ENCODE measurements at places on chromosomes 1 and 21.

- DNase-seq, result no peak
Measured at GRCh38 chr1:110053552-110054428, 16.7 kb downstream of the ALX3 start.

- no peak for DNase-seq
Measured at GRCh38 chr1:176670853-176671252, 207.9 kb downstream of the PAPPA2 start.

GRCh38 chr21:22244516-22244915 lies 1246.3 kb downstream of the NCAM2 start:
- DNase-seq, result no peak

DNA sequence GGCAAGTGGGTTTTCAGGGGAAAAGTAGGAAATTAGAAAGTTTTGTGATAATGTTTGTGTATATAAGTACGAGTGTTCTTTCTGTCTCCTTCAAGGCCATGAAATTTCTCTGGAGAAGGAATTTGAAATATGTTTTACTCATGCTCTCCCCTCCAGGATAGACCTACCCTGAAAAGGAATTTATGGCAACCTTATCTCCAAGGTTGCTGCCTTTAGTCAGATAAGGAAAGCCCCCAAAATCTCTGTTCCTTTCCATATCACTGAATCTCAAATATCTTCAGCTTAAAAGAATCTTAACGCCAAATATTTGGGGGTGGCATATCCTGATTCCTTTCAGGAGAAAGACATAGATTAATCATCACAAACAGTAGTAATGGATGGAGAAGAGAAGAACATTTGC lies 499 bp upstream of the C4BPB start:
- no peak for DNase-seq

DNA sequence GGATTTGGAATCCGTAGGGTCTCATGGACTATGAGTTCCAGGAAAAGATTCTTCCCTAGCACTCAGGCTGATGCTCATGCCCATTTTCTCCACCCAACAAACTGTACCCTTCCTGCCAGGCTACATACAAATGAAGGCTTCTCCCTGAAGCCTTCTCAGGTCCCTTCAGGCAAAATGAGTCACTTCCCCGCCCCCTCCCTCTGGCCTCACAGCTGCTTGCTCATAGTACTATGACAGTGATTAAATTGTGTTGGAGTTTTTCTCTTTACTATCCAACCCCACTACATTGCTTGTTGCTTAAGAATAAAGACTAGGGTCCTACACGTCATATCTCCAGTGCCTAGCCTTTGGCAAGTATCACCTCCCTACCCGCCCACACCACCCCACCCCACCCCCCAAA lies 207.6 kb upstream of the NFIA start:
- peak; percentile 58 for DNase-seq

GRCh38 chr1:60791226-60791625 lies 291.1 kb upstream of the NFIA start:
- no peak for DNase-seq

GRCh38 chr1:218677026-218677425 lies 331.9 kb downstream of the TGFB2 start:
- no peak for DNase-seq

GRCh38 chr1:85865213-85865612 lies 157.0 kb upstream of the ZNHIT6 start:
- DNase-seq, result no peak

DNA sequence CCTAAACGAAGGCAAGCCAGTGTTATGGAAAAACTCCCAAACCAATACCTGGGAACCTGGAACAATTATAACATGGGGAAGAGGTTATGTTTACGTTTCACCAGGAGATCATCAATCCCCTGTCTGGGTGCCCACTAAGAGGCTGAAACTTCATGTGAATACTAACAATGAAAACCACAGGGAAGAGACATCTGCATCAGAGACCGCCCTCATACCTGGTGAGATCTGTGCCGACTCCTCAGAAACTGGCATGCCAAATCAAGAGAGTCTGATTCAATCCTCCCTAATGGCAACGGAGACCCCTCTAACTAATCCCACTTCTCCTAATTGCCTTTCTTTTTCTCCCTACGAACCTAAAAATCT lies 163.2 kb downstream of the IER5 start:
- DNase-seq, result no peak

- DNase-seq, result no peak
Measured at GRCh38 chr1:101247404-101248287, 10.8 kb downstream of the S1PR1 start.

- no peak for DNase-seq
Measured at GRCh38 chr1:54606096-54606989, 17.0 kb downstream of the FAM151A start.

GRCh38 chr1:80047791-80048190 lies 1041.3 kb upstream of the ADGRL4 start:
- DNase-seq, result peak; percentile 52

GRCh38 chr1:234163267-234163919 lies 209.9 kb upstream of the COA6 start:
- no peak for DNase-seq

- no peak for DNase-seq
Measured at GRCh38 chr1:231420959-231421545, 1.0 kb downstream of the EGLN1 start.

DNA sequence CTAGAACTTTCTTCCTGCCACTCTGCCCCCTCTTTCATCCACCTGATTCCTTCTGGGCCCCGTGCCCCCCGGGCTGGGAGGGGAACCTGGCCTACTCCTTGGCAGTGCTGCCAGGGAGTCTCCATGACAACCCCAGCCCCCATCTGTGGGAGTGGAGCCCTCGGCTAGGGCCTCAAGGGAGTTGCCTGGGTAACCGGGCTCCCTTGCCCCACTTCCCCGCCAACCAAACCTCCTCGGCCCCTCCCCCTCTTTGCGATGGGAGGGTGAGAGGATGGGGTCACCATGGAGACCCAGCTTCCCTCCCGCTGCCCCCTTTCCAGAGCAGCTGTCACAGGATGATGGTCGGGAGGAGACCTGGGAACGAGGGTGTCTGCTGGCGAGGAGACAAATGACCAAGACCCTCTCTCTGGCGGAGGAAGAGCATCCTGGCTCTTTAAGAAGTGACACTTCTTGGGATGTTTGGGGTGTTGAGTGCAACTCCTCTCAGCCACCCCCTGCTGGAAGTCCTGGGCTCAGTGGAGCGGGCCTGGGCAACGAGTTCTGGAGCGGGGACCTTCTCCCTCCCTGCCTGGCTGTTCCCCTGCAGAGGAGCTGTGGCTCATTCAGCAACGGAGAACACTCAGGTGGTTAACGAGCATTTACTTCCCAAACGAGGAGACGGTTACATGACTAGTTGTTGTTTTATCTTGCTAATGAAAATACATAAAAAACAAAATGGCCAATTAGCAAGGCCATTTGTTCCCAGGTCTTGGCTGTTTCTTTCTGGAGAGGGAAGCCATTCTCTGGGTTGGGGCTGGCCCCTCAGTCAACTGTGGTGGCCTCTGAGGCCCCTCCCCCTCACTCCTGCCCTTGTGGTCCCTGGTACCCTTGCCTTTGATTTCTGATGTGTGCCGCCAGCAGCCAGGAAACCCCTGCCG lies 82.8 kb downstream of the UBIAD1 start:
- no peak for DNase-seq

- DNase-seq, result no peak
Measured at GRCh38 chr1:44357710-44358109, 2.7 kb upstream of the ERI3 start.

GRCh38 chr1:57204942-57205787 lies 218.7 kb downstream of the DAB1 start:
- DNase-seq, result no peak

DNA sequence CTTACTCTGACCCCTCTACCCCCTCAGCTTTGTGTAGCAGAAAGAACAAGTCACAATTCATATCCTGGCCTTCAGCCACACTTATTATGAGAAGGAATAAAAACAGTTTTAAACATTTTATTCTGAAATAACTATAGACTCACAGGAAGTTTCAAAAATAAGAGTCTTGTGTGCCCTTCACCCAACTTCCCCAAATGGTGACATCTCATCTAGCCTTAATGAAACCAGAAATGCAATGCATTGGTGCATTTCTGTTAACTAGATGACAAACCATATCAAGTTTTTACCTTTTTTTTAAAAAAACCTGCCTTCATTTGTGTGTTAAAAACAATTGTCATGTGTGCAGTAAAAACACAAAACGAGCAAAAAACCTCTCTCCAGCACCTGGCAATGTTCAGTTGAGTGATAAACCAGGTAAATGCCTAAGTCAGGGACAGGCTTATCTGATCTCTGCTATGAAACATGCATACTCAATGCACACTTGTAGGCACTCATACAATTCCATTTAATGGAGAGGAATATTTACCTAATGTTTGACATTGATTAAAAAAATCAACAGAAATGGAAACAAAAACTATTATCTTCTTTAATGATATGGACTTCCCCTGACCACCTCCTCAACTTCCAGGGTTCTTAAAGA lies 51.5 kb downstream of the SH3BGR start:
- DNase-seq, result no peak

DNA sequence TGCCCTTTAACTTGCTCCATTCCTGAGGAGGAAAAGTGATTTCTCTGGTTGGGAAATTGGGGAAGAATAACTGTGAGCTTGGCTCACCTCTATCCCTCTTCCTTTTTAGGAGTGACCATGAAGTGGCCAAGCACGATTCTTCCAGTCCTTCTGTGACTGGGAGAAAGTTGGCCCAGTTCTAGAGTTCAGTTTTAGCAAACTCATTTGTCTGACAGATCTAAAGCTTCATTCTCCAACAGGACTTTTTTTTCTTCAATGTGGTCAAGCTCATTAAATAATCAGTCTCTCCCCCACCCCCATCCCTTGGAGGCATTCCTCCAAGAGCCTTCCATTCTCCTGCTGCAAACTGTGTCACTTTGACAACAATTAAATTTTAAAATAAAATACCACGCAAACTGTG lies 6.4 kb upstream of the AGL start:
- no peak for DNase-seq

DNA sequence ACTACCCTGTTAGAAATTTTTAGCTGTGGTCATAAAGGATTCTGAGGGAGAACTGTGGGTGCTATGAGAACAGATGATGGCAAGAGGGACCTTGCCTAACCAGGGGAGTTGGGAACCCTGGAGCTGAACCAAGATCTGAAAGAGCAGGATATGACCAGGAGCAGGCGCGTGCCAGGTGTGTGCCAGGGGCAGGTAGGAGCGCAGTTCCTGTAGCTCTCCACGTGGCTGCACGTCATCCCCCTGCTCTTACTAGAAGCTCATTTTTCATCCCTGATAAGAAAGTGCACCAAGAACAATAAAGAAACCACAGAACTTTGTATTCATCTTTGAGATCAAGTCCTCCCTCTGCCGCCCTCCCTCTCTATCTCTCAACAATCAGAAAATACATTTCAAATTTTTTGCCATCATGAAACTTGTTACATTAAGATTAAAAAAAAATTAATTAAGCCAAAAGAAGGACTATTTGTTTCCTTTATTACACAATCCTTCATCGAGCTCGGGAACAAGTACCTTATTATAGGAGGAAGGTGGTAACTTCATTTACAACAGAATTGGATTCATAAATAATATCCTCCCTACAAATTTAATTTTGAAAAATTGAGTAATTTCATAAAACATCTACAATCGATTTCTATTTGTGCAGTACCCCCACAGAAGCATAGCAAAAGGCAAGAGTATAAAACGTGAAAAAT lies 78.5 kb downstream of the SLC35F3 start:
- DNase-seq, result no peak

DNA sequence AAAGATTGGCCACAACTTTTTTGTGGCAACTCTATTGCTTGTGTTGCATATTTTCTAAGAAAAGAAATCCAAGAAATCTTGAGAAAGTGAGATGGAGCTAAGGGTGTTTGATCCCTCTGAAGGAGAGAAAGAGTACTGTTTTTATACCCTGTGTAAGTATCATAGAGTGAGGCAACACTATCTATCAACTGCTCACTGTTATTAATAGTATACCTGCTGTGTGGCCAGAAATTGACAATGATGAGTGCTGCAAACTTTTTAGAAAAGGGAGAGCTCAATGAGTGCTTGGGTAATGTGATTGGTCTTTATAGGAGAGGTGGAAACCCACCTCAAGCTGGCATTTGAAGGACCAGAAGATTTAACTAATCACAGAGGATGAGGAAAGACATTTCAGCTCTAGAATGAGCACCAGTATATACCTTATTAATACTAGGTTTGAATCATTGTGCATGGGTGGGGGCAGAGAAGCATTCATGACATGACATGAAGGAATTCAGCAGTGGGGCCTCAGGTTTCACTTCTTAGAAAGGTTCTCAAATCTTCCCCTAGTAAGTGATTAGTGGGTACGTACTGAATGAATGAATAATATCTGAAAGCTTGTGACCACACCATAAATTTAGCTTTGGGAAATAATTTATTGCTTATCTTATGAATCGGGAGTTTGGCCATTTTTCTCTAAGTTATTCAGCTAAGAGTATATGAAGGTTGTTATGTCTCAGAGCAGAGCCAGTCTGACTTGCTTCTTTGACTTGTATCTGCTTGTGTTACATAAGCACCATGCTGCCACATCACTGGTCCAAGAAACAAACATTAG lies 169.2 kb upstream of the SGIP1 start:
- no peak for DNase-seq

- DNase-seq, result no peak
Measured at GRCh38 chr1:12083766-12084165, 20.7 kb downstream of the TNFRSF8 start.

- no peak for DNase-seq
Measured at GRCh38 chr1:180188091-180188506, 33.4 kb downstream of the QSOX1 start.

- no peak for DNase-seq
Measured at GRCh38 chr1:43282220-43283195, 2.9 kb downstream of the C1orf210 start.

DNA sequence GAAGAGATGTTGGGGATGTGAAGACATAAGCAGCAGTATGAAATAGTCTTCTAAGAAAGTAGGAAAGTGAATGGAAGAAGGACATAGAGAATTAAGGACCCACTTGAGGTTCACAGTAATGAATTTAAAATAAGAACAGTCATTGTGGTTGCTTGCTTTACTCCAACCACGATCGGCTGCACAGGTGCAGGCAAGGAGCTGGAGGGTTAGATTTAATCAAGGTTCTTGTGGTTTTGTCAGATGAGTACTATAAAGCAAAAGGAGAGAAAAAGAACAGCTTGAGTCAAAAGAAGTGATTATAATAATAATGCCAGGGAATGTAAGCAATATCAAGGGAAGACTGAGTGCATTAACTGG lies 46.1 kb upstream of the RBM34 start:
- peak; percentile 21 for DNase-seq

DNA sequence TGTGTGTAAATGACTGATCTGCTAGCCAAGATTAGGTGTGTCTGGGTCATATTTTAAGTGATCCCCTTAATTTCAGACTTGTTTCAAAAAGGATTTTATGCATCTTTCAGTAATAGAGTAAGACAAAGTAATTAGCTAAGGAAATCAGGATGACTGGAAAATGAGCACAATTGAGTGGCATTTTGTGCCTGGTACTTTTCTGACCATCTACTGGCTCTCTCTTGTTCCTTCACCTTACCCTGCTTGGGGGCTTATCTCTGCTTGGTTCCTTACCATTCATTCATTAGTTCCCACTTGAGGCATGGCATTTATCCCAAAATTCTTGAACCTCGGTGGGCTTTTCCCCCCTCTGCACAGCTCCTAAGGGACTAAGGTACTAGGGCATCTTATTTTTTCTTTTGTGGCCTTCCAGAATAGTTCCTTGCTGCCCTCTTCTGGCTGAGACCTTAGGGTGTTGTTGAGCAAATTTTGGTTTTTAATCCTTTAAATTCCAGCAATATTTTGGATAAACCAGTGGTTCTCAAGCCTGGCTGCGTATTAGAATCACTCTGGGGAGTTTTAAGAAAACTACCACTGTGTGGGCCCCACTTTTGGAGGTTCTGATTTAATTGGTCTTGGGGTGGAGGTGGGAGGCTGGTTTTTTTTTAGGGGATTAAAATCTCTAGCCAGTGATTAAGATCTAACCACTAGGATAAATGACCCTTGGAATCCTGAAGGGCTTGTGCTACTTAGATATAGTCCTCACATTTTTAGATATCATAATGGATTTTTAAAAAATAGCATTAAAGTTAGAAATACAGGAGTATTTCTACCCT lies 50.8 kb downstream of the HS2ST1 start:
- DNase-seq, result no peak

All from kidney epithelial cell (primary cell).